ENCODE measurements at places on chromosomes 7 and 10.

GRCh38 chr10:106894692-106895091 is 269.8 kb downstream of the SORCS1 start:
- DNase-seq, result no peak

DNA sequence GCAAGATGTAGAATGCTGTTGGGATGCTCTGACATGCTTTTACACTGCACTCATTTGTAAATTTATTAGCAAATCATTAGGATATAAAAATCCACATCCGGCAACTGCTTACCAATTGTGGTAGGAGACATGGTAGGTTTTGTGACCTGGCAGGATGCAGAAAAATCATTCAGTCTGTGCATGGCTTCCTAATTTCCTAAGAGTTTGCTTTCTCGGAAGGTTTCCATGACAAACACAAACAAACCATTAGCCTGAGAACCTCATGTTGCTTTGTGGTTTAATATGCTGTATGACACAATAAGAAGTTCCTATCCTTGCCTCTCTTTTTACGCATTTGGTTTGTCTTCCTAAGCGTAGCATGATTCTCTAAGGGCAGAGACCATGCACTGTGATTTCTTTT is 14.7 kb upstream of the LMBR1 start:
- DNase-seq, result peak; percentile 49

- DNase-seq, result no peak
These were observed 118.7 kb upstream of the PTN start for GRCh38 chr7:137462074-137462715.

GRCh38 chr7:30750010-30750409 is 1.9 kb upstream of the INMT start:
- no peak for DNase-seq

- no peak for DNase-seq
These were observed 5.7 kb upstream of the HSPA12A start for GRCh38 chr10:116748041-116748440.

GRCh38 chr10:86305521-86305920 is 61.1 kb downstream of the GRID1 start:
- DNase-seq, result no peak

GRCh38 chr7:83562289-83562688 is 86.7 kb downstream of the SEMA3E start:
- DNase-seq, result no peak

DNA sequence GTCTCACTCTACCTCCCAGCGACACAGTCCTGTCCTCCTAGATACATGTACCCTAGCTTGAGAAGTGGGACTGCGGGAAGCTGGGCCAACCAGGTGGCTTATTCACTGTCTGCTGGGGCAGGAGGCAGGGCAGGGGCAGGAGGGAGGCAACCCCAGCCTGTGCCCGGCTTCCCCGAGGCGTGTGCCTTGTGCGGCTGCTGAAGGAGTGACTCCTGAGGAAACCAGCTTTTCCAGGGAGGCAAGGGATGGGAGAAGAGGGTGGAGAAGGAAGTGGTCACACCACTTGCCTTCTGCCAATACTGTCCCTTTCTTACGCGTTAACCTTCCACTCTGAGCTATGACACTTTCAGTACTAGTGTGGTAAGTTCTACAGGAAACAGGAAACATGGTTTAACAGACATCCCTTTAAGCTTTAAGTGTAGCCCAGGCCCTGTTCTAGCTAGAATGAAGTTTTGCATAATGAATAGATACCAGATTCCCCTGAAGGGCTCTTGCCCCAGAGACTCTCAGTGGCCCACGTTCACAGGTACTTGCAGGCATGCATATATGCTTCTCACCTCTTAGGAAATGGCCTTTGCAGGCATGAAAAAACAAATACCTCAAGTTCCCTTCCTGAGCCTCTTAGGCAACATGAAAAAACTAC is 40.6 kb downstream of the SYPL1 start:
- no peak for DNase-seq

GRCh38 chr10:27743877-27744801 is 1.5 kb downstream of the MKX start:
- DNase-seq, result no peak

GRCh38 chr7:123757095-123757494 is 8.3 kb upstream of the WASL start:
- DNase-seq, result no peak

- peak; percentile 38 for DNase-seq
These were observed 359.1 kb downstream of the CRPPA start for GRCh38 chr7:16062269-16062668.

DNA sequence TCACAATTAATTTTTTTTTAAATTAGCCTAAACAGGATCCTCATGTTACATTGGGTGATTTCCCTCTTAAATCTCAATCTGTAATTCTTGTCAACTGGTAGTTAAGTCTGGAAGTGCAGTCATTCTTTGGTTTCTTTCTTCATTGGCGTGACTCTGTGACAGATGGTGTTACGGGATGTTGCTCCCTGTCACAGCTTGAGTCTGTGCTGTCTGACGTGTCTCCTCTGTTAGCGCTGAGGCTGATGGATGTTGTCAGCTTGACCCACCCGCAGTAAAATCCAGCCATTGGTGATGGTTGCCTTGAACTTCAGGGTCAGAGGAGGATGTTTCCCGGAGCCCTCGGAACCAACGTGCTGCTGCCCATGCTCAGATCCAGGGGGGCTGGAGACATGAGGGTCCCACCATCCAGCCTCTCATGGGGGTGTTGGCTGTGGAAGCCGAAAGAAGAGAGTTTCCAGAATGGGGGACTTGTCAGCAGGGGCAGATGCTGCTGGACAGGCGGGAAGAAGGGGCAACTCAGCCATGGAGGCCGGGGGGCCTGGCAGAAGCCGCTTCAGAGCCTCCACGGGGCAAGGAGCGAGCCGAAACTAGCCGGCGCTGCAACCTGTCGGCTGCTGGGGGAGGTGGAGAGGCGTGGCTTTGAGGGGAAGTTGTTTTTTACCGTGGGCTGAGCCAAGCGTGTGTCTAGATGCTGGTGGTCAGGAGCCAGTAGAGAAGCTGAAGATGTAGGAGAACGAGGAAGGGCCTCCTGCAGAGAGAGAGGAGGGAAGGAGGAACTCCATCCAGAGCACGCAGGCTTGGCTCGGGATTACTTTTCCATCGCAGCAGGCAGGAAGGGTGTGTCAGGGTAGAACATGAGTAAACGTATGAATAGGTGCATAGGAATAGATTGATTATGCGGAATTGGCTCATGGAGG is 3.5 kb downstream of the SUN1 start:
- no peak for DNase-seq

DNA sequence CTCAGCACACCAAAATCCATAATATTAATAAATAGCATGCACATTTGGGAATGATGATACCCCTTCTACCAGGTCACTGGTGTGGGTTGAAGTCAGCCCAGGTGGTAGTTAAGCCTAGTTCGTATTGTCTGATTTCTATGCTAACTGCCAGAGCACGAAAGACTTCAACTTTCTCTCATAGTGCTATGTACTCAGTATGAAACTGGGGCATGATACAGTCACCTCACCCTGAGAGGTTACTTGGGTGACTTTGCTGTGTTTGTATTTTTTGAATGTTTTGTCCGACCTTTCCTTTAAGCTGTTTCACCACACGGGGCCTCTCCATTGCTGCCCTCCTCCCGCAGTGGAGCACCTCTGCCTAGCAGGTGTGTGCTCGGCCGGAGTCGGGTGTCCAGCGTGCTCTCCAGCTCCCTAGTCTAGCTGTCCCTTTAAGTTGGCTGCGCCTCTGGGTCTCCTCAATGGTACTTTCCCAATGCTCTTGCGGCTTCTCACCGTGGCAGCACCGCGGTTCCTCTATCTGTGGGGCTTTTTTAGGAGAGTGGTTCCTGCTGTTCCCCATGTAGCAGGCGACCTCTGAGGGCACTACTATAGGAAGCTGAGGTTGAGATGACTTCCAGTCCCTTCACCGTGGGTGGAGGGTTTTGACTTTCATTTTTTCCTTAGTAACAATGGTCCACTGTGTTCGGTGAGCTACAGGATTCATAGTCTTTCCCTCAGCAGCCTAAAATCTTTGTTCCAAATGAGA is 524.0 kb upstream of the PFKP start:
- DNase-seq, result no peak

GRCh38 chr10:63712717-63713115 is 191.5 kb downstream of the REEP3 start:
- DNase-seq, result no peak

GRCh38 chr10:16470747-16471146 is 33.9 kb downstream of the PTER start:
- DNase-seq, result no peak

DNA sequence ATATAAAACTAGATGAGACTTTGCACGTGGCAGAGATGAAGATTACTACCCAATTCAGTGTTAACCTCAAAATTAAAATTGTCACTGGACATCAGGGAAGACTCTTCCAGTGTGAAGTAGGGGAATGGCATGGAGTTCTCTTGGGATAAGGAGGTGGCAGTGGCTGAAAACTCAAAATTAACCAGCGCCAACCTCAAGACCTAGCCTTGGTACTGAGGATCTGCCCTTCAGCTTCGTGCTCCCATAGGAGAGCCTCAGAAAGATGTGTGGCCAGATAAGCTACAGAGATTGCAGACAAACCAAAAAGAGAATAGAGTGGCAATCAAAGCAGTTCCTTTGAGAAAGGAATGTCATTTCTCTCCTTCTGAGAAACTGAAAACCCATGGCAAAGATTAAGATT is 47.3 kb upstream of the CAPZA2 start:
- no peak for DNase-seq

GRCh38 chr7:15782656-15783055 is 96.2 kb upstream of the MEOX2 start:
- no peak for DNase-seq

DNA sequence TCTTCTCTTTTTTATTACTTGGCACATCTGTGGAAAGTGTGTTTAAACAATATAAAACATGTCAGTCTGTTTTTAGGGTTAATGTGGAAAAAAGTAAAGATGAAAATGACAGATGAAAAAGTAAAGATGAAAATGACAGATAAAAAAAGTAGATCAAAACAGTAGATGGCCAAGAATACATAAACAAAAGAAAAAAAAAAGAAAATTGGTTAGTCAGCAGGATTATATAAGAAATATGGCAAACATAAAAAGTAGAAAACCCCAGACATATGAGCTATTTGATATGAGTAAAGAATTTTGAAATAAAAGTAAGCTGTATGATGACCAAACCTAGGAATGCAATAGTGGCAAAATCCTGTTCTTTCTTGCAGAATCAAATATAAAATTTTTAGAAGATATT is 365.7 kb upstream of the AKR1E2 start:
- no peak for DNase-seq

DNA sequence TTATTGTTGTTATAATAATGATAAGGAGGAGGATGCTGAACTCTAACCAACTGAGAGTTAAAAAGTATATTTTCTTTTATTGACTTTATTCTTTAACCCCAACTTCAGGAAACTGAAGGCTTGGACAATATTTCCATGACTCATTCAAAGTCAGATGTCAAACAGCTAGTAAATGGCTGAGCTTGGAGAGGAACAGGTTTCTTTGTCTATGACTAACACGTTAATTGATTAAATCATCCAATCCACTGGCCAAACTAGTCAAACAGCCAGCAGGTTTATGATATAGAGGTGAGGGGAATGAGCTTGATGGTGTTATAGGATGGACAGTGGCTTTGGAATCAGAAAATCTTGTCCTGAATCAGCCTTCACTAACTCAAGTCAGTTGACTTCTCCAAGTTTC is 119.1 kb upstream of the WDR11 start:
- no peak for DNase-seq

GRCh38 chr10:51244748-51245490 is 170.6 kb downstream of the PRKG1 start:
- peak; percentile 22 for DNase-seq

- peak; percentile 82 for DNase-seq
These were observed 57.4 kb upstream of the EBF3 start for GRCh38 chr10:130021383-130021950.

DNA sequence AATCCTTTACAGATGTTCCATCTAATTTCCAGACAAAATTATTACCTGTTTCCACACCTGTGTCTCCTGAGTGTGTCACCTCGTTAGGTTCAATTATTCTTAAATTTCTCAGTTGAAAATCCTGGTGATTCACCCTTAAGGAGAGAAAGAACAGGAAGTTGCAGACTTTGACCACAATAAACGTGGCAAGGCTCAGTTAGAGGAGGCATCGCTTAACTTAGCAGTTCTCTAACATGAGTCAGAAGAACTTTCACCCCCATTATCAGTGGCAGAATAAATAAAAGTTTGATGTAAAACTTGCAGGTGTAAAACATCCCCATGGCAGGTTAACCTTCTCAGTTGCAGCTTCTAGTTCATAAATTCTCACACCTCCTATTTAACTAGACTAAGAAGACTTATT is 8.3 kb downstream of the XPNPEP1 start:
- no peak for DNase-seq

GRCh38 chr7:117025891-117026290 is 72.6 kb downstream of the ST7 start:
- no peak for DNase-seq

DNA sequence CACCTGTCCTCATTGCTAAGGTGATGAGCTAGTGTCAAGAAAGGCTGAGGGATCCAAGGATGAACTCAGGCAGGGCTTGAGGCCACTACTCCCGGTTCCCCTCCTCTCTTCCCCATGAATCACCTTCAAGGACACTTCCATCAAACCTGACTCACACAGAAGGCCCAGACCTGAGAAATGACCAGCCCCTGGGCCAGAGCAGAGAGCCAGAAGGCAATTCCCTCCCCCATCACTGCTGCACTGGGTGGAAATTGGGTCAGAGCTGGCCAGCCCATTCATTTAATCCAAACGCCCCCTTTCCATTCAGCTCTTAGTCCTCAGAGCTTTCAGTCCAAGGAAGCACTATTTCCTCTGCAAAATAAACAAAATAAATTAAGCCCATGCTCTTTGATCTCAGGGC is 182.0 kb downstream of the KCNMA1 start:
- no peak for DNase-seq

GRCh38 chr10:62637249-62638061 is 167.1 kb upstream of the ADO start:
- no peak for DNase-seq

- DNase-seq, result no peak
These were observed 417.3 kb downstream of the RPS24 start for GRCh38 chr10:78450807-78451485.

GRCh38 chr7:12314199-12314598 is 89.5 kb downstream of the VWDE start:
- no peak for DNase-seq
